Renal cortical epithelial cell (primary cell): ENCODE measurements at places on chromosomes 2 and 18. TPM values are rescaled to one million over a fixed set of nuclear protein-coding genes. Genes with fewer than 3 reads are reported as not detected.

The LYG2 gene
- total RNA-seq: not detected in 2 replicates

The ASB18 gene
- not detected in 2 replicates for total RNA-seq

The SMYD1 gene
- not detected in 2 replicates for total RNA-seq

The KRTCAP3 gene
- total RNA-seq: 0.85 and 3.5 TPM in 2 replicates

The NDUFAF7 gene
- 14.9 and 17.3 TPM in 2 replicates for total RNA-seq

The GNLY gene
- total RNA-seq: not detected in 2 replicates

The SERPINB4 gene
- 0.17 and 0.35 TPM in 2 replicates for total RNA-seq

The COL5A2 gene
- 9.4 and 45.5 TPM in 2 replicates for total RNA-seq

The MREG gene
- total RNA-seq: 1.9 and 13.7 TPM in 2 replicates

The ARHGAP28 gene
- total RNA-seq: 0.35 and 1.2 TPM in 2 replicates

The MYO1B gene
- total RNA-seq: 157 and 165 TPM in 2 replicates

The POU3F3 gene
- total RNA-seq: 32.8 and 81.9 TPM in 2 replicates

The TFCP2L1 gene
- 16.1 and 139 TPM in 2 replicates for total RNA-seq

The DIPK1C gene
- not detected in 2 replicates for total RNA-seq

The AQP12B gene
- not detected in 2 replicates for total RNA-seq

The CD207 gene
- not detected in 2 replicates for total RNA-seq

The TEX44 gene
- total RNA-seq: not detected in 2 replicates

The NEU2 gene
- not detected in 2 replicates for total RNA-seq

The REG1B gene
- total RNA-seq: not detected in 2 replicates

The ALPG gene
- not detected in 2 replicates for total RNA-seq

The LIMS3 gene
- 7.5 TPM in 1 of 2 replicates, not detected in the other for total RNA-seq

The GATA6 gene
- 0.35 and 0.45 TPM in 2 replicates for total RNA-seq

The FBLN7 gene
- 0.15 and 0.52 TPM in 2 replicates for total RNA-seq

The OTOS gene
- not detected in 2 replicates for total RNA-seq

The DUSP2 gene
- total RNA-seq: 0.17 and 0.40 TPM in 2 replicates

The RGPD6 gene
- total RNA-seq: 43.6 and 58.3 TPM in 2 replicates

The HOXD1 gene
- total RNA-seq: 4.2 and 15.7 TPM in 2 replicates

The CYS1 gene
- total RNA-seq: 34.2 and 223 TPM in 2 replicates

The NOP58 gene
- 69.5 and 74.5 TPM in 2 replicates for total RNA-seq

The DYSF gene
- 10.2 and 20.1 TPM in 2 replicates for total RNA-seq

The LIMS4 gene
- 1.1 and 1.9 TPM in 2 replicates for total RNA-seq

The HRH4 gene
- 0.05 TPM in 1 of 2 replicates, not detected in the other for total RNA-seq
